NCI-H510A treated with DMSO at 0.1 percent for 48 hours (cell line): ENCODE measurements at places on chromosomes 12 and 14.

GRCh38 chr12:673849-674248 lies 10.6 kb upstream of the NINJ2 start:
- DNase-seq = no peak

- DNase-seq = no peak
Measured at GRCh38 chr12:3055026-3055703, 22.0 kb upstream of the TSPAN9 start.

- DNase-seq = no peak
Measured at GRCh38 chr12:64810831-64811230, 13.6 kb upstream of the TBC1D30 start.

DNA sequence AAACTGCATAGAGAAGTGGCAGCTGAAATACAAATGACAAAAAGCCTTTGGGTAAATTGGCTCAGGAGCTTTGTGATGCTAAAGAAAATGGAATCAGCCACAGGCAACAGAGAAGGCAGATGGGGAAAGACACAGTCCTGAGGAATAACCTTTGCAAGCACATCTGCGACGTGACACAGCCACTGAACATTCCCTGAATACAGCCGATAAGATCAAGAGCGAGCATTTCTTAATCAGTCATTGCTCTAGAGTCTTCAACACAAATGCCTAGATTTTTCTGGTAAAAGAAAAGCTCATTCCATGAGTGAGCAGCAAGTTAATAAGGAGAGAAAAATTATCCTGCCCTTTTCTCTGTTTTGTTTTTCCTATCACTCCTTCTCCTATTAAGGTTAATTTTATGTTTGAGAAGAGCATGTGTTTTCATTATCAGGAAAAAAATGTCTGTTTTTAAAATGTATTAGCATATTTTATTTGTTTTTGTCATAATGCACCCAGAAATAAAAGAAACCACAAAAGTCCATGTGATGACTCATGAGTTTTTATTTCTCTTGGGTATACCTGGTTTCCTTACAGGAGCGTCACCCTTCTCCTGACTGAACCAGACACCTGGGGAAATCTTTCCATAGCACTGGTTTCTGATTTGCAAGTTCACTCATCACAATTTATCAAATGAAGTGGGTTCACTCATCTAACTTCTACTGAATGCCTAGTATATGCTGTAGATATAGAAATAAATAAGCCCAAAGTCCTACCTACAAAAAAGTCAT lies 45.4 kb upstream of the PCED1B start:
- DNase-seq = no peak

DNA sequence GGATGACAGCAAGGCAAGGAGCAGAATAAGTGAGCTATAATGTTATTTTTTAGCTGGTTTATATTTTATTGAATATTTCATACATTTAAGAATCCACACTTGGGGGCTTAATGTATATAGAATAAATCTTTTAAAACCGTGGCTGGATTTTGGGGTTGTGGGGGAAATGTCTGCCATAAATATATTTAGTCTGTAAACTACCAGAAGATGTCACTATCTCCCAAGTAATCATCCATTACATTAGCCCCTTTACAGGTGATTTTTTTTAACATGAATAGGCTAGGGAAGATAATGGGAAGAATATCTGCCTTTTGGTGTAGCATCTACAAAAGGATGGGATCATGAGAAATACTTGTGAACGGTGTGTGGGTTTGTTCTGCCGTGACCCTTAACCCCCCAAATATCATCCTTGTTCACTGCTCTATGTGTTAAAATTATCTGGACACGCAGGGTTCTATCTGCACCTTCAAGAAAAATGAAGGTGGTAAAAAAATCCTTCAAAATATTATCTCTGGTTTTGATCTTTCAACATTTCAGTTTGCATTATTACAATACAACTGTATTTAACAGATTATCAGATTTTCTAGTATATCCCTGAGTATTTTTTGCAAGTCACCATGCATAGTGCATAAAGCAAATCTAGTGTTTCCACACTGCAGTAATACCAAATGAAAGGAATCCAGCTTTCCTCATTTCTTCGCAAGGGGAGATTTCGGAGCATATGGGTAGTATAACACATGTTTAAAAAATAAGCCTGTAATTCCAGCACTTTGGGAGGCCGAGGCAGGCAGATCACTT lies 8.0 kb upstream of the SLC17A8 start:
- DNase-seq = peak; percentile 59

- no peak for DNase-seq
Measured at GRCh38 chr14:75188520-75189268, 12.3 kb upstream of the TMED10 start.
